Amniotic stem cell (primary cell): ENCODE measurements at places on chromosomes 3 and 15.

DNA sequence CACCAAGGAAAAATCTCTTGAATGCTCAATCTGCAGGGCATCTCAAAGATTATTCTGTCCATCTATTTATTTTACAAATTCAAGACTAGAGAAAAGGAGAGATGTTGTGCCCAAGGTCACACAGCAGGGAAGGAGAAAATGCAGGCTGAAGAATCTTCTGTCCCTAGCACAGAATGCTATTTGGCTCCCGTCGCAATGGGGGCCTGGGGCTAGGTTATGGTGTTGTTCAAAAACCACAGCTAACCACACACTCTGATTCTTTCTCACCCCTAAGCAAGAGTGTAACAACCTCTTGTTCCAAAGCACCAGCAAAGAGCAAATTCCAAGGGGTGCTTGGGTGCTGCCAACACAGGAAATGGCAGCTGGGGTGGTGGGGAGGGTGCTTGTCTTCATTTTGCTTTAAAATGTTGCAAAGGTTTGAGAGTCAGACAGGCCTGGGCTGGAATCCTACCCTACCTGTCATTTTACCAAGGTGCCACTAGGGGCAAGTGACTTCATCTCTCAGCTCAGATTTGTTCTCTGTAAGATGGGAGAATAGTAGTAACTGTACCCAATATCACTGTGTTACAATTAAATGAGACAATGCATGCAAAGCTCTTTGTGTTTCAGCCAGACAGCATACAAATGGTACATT lies 112.5 kb downstream of the ADAMTS9 start:
- DNase-seq: no peak

- DNase-seq: no peak
Measured at GRCh38 chr3:100090669-100091005, 23.7 kb downstream of the FILIP1L start.

GRCh38 chr3:94206291-94206690 lies 143.4 kb downstream of the NSUN3 start:
- no peak for DNase-seq

GRCh38 chr15:69677403-69677802 lies 224.8 kb downstream of the RPLP1 start:
- no peak for DNase-seq

GRCh38 chr15:82910721-82911120 lies 41.8 kb downstream of the HOMER2 start:
- no peak for DNase-seq

DNA sequence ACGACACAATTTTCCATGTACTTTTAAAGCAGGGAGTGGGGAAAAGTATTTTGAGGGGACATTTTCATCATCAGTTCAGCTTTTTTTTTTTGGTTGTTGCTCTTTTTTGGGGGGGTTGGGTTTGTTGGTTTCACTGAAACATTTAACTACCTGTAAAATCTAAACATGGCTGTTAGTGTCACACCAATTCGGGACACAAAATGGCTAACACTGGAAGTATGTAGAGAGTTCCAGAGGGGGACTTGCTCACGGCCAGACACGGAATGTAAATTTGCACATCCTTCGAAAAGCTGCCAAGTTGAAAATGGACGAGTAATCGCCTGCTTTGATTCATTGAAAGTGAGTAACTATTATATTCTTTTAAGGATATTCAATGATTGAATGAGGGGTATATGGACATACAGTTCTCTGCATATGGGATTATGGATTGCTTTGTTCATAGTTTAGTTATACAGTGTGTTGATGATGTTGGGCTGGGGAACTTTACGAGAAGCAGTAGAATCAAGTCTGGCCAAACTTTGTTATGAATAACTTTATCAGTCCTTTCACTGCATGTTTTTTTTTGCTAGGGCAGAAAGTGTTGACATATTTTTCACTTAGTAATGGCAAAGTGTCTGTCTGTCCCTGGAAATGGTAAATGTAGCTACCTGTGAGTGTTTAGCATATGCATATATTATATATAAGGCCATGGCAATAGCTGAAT lies 31.5 kb downstream of the MBNL1 start:
- no peak for DNase-seq

DNA sequence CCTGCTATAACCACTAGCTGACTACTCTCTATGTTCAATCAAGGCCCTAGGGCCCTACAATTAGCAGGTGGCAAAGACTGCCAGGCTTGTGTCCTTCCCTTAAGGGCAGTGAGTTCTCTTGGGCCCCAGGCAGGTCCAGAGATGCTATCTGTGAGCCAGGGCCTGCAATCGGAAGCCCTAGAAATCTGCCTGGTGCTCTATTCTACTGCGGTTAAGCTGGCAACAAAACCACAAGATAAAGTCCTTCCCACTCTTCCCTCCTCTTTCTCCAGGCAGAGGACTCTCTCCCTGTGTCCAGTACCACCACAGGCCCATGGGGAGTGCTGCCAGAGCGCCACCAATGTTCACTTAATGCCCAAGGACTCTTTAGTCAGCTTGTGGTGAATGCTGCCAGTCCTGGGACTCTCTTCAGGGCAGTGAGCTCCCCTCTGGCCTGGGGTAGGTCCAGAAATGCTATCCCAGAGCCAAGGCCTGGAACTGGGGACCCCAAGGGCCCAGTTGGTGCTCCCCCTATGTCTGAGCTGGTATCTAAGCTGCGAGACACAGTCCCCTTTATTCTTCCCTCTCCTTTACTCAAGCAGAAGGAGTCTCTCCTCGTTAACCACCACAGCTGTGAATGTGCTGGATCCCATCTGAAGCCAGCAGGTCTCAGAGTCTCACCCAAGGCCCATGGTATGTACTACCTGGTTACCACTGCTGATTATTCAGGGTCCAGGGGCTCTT lies 34.7 kb downstream of the XXYLT1 start:
- DNase-seq: no peak

DNA sequence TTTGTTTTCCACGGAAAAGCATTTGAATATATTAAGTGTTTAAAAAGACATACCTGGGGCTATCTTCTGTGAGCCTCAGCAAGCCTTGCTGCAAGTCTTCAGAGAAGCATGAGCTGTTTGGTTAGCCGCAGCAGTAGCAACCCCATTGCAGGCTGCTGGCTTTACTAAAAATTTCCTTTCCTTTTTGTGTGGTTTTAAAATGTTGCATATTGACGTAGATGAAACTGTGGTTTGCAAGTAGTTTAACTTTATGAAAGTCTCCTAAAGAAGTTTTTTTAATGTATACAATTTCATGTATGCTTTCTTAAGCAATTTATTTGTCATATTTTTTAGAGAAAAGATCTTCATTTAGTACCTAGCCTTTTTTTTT lies at the start of gene GPR171:
GPR171 (minus strand) TSS at position 166 of the 370 bp plus-strand sequence. CDS start 3,830 bp downstream, outside the sequence.
- no peak for DNase-seq

DNA sequence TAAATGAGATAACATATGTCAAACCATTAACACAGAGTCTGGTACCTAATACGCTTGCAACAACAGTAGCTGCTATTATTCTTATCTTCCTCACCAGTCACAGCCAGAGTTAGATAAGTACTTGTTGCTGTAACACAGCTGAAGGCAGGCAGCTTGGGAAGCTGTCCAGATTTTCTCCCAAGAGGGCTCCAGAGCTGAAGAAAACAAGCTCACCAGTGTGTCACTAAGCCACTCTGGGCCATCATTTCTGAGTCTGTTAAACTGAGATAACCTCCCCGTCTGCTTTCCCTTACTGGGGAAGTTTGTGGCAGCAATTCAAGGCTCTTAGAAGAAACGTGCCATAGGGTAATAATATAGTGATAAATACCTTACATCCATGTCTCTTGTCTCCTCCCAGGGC lies 226.3 kb downstream of the TAFA4 start:
- no peak for DNase-seq

GRCh38 chr3:155664925-155665695 lies 79.8 kb downstream of the PLCH1 start:
- DNase-seq: no peak

DNA sequence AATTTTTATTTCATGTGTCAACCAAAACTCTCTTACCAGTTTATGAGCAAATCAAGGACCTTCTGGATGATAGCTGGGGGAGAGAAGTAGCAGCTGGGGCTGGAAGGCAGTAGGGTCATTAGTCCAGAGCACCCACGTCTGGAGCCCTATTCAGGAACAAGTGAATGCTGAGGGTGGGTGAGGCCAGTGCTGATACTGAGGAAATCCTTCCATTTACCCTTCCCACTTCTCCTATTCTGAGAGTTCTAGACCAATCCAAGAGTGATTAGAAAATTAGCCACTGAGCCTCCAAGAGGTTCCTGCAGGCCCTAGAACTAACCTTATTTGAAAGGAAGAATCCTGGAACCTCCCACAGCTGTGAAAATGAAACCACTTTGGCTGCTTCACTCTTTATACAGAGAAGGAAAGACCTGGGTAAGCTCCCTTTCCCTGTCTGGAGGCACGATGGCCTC lies 46.2 kb upstream of the VILL start:
- no peak for DNase-seq

DNA sequence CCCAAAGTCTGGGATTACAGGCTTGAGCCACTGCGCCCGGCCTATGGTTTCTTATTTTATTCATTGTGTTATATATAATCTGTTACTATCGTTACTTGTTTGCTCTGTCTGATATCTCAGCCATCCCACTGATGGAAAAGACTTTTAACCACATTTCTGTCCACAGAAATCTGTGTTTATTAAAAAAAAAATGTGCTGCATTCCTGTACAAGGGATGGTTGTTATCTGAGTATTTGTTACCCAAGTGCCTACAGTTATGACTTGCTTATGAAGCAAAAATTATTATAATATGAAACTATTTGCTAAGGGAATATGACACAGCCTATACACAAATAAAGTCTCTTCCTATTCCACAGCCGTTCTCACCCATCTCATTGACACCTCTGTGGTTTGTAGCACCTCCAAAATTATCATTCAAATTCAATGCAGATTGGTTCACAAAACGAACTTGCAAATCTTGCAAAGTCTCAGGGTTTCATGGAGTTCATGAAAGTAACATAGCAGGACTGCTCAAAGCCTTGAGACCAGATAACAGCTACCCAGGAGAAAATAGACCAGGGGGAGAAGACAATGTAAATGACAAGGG lies 47.4 kb upstream of the UBE2E1 start:
- DNase-seq: no peak

- DNase-seq: no peak
Measured at GRCh38 chr3:64685331-64685799, 2.4 kb downstream of the ADAMTS9 start.

- DNase-seq: no peak
Measured at GRCh38 chr3:123300583-123300982, 98.8 kb downstream of the SEC22A start.

DNA sequence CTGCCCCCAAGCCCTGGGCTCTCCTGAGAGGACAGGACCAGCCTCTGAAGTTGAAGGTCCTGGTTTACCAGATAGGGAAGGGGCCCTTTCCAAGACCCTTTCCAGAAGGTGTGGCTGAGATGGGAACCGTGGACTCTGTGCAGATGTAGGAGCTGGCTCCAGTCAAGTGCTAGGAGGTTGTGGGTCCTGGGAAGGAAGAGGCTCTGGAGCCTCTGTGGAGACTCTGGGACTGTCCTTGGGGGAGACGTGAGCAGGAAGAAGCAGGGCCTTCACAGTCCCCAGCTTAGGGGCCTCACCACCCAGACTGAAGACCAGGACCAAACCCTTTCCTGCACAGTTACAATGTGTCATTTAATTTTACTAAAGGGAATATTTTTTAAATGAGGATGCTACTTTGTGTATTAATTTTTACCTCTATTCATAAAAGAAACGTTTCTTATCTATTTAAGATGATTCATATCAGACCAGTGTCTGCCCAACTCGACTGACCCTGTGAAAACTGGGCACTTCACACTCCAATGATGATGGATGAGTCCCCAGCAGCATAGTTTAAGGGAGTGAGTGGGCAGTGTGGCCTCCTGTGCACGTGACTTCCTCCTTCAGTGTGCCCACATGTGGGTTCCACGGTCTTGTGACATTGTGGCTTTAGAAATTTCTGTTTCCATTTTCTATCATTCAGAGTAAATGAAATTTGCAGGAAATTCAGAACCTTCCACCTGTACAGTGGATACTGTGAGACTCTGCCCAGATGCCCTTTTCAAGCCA lies 10.9 kb downstream of the CCR5AS start:
- no peak for DNase-seq

- DNase-seq: no peak
Measured at GRCh38 chr15:51775967-51776816, 24.8 kb downstream of the TMOD2 start.

GRCh38 chr3:173630849-173631248 lies 233.3 kb downstream of the NLGN1 start:
- no peak for DNase-seq

DNA sequence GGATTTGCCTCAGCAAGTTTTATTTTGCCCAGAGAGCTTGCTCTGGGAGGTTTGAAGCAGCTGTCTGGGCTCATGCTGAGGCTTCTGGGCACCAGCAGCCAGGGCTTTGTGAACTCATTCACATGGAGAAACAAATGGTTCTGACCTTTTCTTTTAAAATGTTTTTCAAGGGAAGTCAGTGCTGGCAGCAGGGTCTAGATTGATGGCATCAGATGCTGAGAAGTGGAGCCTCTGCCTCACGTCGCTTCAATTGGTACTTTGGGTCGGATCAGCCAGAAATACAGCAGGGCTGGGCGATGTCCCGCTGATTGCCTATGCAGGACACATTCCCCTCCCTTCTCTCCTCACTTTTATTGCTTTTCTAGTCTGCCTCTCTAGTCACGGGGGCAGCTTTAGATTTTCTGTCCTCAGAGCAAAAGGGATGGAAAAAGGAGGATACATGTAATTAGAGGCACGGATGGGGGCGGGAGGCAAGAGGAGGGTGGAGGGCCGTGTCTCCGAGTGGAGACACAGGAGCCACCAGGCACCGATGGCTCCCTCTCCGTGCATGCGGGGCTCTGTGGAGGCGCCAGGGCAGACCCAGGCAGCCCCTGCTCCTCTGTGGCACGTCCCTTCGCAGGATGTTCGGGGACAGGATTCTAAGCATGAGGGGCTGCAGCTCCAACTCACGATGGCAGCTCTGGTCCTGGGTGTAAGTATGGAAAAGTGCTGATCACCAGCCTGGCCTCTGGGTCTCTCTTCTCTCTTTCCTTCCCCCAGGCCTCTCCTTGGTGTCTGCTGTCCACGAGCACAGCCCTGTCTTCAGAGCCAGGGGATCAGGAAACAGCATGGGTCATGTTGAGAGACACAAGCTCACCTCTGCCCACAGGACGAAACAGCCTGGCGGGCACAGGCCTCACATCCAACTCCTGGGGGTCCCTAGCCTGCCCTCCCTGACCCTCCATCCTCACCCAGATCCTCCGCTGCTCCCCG lies 116.1 kb downstream of the FAM43A start:
- DNase-seq: no peak

GRCh38 chr3:87082796-87083440 lies 92.0 kb upstream of the VGLL3 start:
- peak; percentile 35 for DNase-seq

GRCh38 chr3:171811295-171811912 lies 1.1 kb upstream of the PLD1 start:
- peak; percentile 87 for DNase-seq
